ENCODE measurements at places on chromosomes 6 and 20.

DNA sequence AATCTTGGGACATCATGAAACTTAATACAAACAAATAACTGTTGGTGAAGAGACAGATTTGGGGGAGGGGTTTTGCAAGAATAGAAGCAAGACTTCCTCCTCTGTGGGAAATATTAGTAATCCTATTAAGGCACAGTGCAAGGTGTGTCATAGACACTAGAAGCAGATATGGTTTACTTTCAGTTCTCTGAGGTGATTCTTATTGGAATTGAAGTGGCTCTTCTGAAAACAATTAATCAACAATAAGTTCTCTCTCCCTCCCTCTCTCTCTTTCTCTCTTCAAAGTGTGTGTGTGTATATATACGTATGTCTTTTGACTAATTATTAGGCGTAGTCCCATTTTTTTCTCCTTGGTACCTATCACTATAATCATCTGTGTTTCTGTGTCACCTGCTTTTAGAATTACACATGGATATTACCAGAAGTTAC lies 99.8 kb downstream of the HIVEP2 start:
- peak; percentile 15 for DNase-seq

DNA sequence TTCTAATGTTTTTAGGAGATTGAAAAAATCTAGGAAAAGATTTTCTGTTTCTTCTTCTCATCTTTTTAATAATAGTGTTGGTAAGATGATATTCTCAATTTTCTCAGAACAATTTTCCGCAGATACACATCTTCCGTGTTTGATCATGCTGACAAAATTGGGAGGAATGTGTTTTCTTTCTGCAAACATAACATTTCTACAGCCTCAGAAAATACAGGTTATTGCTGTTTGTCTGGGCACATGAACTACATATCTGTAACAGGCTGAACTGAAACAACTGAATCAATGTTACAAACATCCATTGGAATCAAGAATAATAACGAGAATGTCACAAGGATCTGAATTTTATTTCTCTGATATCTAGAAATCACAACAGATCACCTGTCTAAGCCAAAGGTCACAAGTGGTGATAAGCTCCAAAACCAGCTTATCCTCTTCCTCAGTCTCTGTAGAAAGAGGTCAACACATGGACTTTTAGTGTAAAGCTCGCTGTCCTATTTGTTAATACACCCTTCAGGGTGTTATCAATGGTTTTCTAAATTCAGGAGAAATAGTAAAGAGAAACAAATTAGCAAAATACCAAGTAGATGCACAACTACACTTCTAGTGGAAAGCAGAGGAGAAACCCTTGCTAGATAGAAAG lies 197.3 kb upstream of the MARCKS start:
- DNase-seq = no peak

DNA sequence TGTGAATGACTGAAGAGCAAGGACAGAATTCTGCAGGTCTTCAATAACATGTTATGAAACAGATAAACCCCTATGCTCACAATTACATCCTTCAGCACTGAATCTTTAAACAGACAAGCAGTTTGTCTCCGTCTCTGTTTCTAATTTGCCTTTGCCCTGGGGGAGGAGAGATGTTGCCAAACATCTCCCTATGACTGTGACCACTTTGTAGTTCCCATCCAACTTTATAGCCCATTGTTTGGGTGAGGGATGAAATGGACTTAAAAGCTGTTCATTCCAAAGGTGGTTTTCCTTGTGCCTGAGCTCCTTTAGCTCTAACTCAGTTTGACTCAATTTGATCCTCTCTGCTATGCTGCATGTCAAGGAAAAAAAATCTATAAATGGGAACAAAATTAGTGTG lies 19.5 kb upstream of the ADTRP start:
- peak; percentile 11 for DNase-seq

DNA sequence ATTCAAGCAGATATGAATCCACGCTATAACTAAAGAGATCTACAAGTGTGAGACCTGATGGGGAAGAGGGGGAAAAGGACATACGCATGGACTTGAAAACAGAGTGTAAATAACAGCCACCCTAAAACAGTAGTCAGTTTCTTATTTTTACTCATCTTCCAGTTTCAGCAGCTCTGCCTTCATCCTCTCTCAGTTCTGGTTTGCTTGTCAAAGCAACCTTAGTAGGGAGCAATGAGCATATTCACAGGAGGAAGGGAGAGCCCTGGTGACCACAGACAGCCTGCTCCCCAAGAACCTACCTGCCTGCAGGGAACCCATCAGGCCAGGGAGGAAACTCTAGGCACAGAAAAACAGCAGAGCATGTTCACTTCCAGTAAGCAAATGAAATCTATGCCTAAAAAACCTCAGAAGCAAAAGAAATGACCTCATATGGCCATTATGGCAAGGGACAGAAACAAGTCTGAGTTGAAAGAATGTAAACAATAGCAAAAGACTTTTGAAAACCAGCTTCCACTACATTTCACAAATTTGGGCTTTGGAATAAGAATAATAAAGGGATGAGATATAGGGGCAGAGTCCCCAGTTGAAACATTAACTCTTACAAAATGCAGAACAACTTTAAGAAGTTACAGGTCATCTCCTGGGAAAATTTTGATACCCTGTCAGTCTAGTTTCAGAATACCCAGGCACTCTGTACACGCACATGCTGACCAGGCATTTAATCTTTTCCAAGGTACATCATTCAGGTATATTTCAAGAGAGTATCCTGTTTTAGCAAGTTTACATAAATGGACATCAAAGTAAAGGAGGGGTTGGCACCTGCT lies 120.8 kb upstream of the BCLAF1 start:
- no peak for DNase-seq

DNA sequence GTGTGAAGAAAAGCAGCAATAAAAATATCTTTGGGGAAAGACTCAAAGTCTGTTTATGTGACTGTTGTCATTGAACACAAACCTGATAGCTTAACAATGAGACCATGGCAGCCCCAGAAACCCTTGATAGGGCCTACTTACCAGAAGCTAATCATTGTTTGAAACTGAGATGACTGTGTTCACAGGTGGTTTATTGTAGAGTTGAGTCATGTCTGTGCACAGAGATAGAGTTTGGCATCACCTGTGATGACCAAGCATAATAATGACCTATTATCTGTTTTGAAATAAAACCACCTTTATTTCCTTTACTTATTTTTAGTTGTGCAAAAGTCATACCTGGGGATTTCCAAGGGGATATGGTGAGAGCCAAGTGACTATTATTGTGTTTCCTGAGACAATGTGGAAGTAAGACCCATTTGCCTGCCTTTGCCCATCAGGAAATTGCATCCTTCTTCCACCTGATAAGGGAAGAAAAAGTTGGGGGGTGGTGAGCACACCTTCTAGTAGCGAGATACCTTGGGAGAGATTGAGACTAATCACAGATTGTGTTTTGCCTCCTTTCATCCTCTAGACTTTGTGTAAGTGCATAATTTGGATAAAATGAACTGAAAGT lies 456.9 kb upstream of the JAG1 start:
- DNase-seq = no peak

DNA sequence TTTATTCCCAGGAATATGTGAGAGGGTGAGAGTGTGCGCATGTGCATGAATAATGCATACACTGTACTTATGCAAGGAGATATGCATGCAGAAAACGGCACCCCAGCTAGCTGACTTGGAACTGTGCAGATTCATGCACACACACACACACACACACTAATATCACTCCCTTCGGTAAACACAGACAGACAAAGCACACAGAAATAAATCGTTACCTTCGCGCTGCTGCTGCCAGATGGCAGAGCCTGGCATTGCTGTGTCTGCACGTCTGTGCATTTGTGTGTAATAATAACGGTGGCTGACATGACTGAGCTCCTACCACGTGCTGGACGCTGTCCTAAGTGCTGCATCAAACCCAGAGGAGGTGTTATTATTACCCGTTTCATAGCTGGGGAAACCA lies 36.8 kb downstream of the PREX1 start:
- DNase-seq = no peak

DNA sequence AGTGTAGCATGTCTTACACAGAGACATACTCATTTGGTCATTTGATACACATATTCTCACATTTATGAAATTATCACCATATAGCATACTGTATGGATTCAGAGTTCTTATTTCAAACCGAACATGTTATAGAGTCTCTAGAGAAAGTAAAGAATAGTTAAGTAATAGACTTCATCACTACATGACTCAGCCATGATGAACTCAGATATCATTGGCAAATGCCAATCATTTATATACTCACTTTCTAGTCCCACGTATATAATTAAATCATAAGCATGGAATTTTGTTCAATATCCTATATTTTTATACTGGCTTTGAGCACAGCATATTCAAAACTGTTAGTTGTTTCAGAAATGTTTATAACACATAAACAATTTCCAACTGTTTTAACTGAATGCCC lies 749.9 kb downstream of the HACE1 start:
- DNase-seq = no peak

Data from EL (cell line).